Common myeloid progenitor, CD34-positive (primary cell): ENCODE measurements at places on chromosomes 6 and 20.
A peak's percentile ranks its signal among the peaks of the same experiment; 100 is the strongest.

- DNase-seq, result no peak
Observed at GRCh38 chr6:80330961-80331360, 224.5 kb downstream of the BCKDHB start.

DNA sequence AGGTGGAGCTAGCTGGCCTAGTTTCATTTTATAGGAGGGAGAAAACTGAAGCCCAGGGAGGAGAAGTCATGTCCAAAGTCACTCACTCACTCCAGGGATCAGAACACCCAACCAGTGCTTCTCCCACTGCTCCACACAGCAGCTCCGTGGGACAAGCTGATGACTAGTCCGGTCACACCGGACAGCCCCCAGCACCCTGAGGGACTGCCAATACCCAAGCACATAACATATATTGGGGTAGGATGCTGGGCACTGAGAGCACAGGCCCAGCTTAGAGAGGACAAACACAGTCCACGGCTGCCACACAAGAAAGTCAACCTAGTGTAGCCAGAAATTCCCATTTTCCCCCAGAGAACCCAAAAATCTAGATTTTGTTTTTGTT, 5.7 kb downstream of the RRBP1 start:
- DNase-seq, result no peak

DNA sequence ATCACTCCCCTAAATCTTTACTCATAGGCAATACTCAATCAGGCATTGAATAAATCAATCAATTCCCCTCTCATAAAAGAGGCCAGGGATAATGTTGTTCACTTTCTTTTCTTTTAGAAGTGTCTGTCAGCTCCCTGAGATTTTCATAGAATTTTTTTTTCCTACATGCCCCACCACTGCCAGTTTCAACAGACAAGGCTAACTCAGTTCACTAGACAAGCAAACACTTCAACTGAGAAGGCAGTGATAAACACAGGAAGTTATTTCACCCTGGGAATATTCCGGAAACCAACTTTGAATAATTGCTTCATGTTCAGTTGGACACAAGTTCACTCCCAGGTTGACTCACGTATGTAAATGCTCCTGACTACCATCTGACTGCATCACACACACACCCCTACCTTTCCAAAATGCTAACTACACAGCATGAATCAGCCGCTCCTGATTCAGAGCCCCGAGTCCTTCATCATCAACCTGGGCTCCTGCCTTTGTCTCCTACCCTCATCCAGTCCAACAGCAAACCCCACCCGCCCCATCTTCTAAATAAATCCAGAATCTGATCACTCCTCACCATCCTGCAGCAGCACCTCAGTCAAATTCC, 143.9 kb downstream of the BCAS1 start:
- DNase-seq, result peak; percentile 77

DNA sequence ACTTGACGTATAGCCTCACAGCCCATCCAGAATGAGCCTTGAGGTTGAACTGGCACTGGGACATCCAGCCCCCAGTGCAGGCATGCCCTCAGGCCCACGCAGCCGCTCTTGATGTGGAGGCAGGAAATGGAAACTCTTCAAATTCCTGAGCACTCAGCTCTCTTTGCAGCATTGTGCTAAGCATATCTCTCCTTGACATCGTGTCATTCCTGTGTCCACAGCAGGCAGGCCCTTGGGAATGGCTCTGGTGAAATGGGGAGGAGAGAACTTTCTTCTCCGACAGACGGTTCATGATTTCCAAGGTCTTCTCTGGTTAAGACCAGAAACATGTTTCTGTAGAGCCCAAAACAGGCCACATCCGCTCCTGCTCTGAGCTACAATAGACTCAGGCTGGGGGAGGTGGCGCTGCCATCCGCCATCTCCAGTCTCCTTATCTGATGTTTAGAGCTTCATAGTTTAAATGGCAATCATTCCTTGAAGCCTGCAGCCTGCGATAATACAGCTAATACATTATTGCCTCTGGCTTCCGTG, 248.8 kb downstream of the CDH4 start:
- DNase-seq, result no peak

- no peak for DNase-seq
Observed at GRCh38 chr6:63859528-63859927, 223.9 kb downstream of the PHF3 start.

DNA sequence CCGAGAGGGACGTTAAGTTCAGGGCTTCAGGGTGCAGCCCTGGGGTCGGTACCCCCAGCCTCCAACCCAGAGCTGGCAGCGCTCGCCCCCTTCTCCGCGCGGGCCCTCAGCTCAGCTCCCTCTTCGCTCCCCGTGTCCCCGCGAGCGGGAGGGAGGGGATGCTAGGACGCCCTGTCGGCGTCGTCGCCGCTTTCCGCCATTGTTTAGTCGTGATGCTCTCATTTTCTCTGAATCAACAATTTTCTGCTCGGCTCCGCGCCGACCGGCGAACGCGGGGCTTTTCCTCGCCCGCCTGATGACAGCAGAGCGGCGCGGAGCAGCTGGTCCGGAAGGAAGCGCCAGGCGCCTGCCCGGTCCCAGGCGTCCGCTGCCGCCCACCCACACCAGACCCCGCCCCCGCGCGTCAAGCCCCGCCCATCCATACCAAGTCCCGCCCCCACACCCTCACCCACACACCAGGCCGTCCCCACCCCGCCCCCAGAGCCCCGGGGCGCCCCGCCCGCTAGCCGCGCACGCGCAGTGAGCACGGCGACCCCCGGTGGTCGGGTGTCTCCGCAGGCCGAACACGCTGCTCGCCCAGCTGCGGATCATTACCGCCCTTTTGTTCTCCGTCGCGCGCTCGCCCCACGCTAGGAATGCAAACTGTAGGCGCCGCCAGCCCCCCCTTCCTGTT, 50.1 kb upstream of the SLC32A1 start:
- DNase-seq, result peak; percentile 58

- DNase-seq, result peak; percentile 68
Observed at GRCh38 chr6:15246666-15247499, 1.0 kb downstream of the JARID2 start.

DNA sequence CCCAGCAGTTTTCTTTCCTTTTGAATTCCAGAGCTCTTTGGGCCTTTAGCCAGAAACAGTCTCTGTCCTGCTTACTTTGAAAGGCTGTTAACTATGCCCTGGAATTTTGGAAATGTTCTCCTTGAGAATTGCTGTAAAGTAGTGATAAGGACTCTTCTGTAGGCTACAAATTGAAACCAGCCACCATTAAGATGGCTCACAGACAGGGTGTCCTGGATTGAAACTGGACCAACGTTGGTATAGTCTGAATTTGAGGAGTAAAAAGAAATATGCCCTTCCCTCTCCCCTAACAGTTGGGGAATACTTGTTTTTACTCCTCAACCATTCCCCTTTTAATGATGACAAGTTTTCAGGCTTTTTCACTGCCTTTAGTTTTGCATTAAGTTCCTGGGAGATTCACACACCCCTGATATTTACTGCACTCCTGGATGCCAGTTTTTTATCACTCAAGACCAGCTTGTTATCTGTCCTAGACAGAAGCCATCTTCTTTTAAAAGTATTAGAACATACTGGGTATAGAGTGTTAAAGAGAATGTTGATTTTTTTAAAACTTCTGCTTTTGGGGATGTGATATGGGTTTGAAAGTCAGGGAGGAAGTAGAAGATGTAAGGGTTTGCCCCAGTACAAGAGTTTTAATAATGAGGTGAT, 21.9 kb downstream of the TOP1 start:
- peak; percentile 82 for DNase-seq

- no peak for DNase-seq
Observed at GRCh38 chr6:10414756-10415616, at the start of gene TFAP2A. Gene TFAP2A, minus strand, starts transcription at chr6:10415074. Its CDS starts 83 bp downstream, at chr6:10414991.

DNA sequence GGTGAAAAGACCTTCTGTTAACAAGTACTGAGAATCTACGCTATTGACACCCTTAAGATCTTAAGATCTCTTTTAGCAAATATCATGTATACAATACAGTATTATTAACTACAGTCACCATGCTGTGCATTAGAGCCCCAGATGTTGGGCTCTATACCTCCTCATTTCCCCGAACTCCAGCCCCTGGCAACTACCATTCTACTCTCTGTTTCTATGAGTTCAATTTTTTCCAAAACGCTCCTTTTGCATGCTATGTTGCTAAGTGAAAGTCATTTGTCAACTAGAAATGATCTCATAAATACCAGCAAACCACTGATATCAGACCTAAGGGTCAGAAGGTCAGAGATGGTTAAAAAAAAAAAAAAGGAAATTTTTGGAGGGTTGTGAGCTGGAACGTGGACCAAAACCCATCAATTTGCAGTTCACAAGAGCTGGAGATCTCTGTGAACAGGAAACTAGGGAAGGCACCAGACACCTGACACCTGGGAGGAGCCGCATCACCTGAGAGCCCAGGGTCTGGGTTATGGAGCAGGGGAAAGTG, 122.0 kb upstream of the KCNK16 start:
- DNase-seq, result no peak

- peak; percentile 88 for DNase-seq
Observed at GRCh38 chr6:15491255-15491985, 171.4 kb downstream of the DTNBP1 start.

DNA sequence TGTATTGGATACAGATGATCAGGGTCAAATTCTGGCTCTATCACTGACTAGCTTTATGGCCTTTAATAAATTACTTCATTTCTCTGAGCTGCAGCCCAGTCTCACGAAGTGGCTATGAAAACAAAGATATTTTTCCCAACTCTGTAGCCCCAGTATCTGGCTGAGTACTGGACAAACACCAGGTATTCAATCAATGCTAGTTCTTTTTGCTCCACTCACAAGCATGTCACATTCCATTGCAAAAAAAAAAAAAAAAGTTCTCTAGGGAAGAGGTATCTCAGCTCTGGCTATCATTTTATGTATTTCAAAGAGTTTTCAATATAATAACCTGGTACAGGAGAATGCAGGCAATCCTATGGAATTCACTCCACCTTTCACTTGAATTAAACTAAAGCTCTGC, 3.1 kb downstream of the CHD6 start:
- no peak for DNase-seq

DNA sequence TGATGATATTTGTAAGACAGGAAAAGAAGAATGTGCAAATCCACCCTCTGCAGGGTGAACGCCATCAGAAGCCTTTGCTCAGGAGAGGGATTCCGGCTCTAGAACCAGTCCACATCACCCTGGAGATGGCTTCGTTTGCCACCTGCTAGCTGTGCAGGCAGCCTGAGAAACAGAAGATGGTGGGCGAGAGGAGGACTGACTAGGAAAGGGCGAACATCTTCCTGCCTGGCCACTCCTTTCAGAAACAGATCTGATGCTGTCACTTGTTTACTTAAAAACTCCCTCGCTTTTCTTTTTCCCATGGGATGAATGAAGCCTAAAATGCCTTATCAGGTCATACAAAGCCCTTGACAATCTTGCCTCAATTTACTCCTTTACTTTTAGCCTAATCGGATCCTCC, 1.2 kb downstream of the PTPRA start:
- DNase-seq, result no peak

DNA sequence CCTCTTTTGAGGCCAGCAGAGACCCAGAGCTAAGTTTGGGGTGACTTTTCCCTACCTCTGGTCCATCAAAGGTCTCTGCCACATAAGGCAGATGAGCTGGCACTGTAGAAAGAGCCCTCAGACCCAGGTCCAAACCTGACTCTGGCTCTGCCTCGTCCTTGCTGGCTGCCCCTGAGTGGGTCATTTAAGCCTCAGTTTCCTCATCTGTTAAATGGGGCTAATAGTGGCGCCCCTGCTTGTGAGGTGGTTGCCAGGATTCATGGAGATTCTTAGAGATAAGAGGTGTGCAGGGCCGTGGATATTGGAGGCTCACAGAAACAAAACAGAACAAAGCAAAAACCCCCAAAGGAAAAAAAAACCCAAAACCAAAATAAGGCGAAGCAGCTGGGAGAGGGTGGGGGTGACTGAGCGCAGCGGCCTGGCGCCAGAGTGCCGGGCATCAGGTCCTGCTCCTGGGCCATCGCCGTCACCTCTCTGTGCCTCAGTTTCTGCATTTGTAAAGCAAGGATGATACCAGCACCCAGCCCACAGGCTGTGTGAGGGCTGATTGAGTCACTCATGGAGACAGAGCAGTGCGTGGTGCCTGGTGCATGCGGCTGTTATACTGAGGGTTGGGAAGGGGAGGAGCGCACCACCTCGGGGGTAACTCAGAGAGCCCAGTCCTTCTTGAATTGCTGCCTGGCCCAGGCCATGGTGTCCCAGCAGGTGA, 133.8 kb upstream of the PTPN1 start:
- DNase-seq, result no peak

GRCh38 chr20:775679-776135, 7.4 kb upstream of the SLC52A3 start:
- no peak for DNase-seq

GRCh38 chr6:166174031-166174430, 6.4 kb upstream of the TBXT start:
- no peak for DNase-seq

DNA sequence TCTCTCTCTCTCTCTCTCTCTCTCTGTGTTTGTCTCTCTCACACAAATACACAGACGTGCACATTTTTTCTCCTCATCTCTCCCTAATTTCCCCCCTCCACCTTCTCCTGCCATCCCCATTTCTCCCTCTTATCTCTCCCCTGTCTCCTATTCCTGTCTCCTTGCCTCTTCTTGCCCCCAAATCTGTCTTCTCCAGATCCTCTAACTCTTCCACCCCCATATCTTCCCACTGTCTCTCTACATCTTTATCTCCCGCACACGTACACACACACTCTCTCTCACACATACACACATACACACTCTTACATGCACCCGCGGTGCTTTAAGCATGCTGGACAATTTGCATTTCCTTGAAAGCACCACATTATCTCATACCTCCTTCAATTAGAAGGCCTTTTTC, 15.9 kb downstream of the KIZ start:
- no peak for DNase-seq

DNA sequence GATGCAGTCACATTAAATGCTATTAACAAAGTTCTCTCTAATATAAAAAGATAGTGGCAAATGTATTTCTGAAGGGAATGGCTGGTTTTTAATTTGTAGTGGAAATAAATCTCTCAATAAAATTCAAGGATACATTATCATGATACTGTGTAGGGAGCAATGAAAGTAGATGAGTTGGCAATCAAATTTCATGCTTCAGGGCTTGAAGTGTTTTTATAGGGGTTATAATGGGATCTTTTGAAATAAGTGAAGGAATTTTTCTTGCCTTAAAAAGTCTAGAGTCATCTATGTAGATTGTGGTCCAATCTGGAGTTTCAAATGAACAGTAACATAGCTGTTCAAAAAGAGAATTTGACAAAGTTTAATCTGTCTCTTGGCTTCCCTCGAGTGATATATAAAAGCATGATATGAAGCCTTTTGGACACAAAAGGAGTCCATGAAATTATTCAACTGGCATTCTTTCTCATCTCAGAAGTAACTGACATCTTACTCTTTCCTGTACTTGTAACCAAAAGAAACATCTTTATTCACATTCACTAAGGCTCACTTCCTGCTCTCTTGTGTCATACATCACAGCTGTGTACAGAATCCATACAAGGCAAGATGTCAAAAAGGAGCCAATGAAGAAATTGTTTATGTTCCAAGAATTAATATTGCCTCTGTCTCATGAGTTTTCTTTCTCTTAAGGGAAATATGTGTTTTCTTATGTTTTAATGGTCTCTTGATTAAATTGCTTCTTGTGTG, 591.0 kb upstream of the GJE1 start:
- no peak for DNase-seq

DNA sequence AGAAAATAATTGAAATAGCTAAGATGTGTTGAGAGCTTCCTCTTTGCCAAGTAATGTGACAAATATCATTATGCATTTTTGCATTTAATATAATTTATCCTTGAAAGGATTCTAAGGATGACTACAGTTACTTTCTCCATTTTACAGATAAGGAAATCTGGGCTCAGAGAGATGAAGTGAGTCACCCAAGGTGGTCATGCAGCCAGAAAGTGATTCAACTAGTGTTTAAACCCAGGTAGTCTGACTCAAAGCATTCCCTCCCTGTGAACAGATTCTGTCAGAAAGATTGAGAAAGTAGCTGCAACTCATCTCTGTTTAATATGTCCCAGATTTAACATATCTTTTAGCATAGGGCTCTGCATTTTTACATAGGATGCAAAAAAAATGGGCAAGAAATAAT, 28.1 kb downstream of the NRSN1 start:
- DNase-seq, result no peak
